A549 treated with CpdA at 1 μM for 4 hours (cell line): ENCODE measurements at places on chromosomes 12 and 14. TPM values are rescaled to one million over a fixed set of nuclear protein-coding genes. Genes with fewer than 3 reads are reported as not detected.

IFNG-AS1 gene
- total RNA-seq, result not detected in 5 replicates

DAO gene
- total RNA-seq, result not detected in 5 replicates

TAS2R42 gene
- not detected in 5 replicates for total RNA-seq

PPFIBP1 gene
- total RNA-seq, result 19.1 to 41.8 TPM (median 28.8 TPM) in 5 replicates

PUS7L gene
- 2.6 to 5.5 TPM (median 3.7 TPM) in 5 replicates for total RNA-seq

TPH2 gene
- not detected in 5 replicates for total RNA-seq

TMEM121 gene
- 3.2 to 9.7 TPM (median 9.0 TPM) in 5 replicates for total RNA-seq

PLEKHG7 gene
- total RNA-seq, result 0.02 TPM in 1 of 5 replicates, not detected in the others

ANKS1B gene
- total RNA-seq, result 0.24 to 0.63 TPM (median 0.47 TPM) in 5 replicates

ANKRD33 gene
- 0.08 TPM in 1 of 5 replicates, not detected in the others for total RNA-seq

RNASE1 gene
- 0.16 to 0.35 TPM (median 0.24 TPM) in 3 of 5 replicates, not detected in the others for total RNA-seq

UNG gene
- total RNA-seq, result 88.3 to 90.5 TPM (median 89.3 TPM) in 5 replicates
